ENCODE measurements at places on chromosomes 11 and 22.

GRCh38 chr22:40472051-40472450 lies 101.7 kb downstream of the SGSM3 start:
- DNase-seq, result no peak

GRCh38 chr22:30028731-30029130 lies 51.5 kb upstream of the HORMAD2 start:
- DNase-seq, result no peak

GRCh38 chr11:77403211-77403610 lies 70.7 kb downstream of the PAK1 start:
- DNase-seq, result no peak

DNA sequence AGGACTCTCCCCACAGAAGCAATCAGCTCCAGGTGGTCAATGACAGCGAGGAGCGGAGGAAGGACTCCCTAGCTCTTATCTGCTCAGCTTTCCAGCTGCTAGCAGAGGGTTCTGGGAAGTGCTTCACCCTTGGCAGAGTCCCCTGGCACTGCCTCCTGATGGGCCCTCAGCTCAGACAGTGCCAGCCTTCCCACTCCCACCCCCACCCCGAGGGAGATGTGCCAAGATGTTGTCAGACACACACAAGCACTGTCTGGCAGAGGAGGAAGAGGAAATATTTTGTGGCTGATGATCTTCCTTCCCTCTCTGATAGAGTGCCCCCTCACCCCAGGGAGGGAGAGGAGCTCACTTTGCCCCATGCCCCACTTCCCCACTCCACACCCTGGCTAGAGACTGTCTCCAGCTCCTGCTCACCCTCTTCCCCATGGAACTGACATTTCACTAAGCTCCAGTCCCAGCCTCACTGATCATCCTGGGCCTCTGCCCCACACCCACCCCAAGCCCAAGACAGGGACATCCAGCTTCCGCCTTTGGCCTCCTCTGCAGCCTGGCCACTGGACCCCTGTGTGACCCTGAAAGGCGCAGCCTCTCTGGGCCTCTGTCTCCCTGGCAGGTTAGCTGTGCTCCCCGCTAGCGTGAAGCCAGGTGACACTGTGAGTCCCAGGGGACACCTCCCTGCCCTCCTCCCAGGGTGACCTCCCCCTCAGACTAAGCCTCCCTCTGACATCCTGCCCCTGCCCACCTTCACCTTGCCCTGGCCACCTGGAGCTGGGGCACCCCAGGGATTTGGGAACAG lies 44.5 kb downstream of the SLCO2B1 start:
- DNase-seq, result peak; percentile 93

GRCh38 chr11:125343086-125343717 lies 152.9 kb downstream of the FEZ1 start:
- DNase-seq, result no peak

GRCh38 chr11:113405724-113406478 lies 18.3 kb downstream of the ANKK1 start:
- DNase-seq, result no peak

DNA sequence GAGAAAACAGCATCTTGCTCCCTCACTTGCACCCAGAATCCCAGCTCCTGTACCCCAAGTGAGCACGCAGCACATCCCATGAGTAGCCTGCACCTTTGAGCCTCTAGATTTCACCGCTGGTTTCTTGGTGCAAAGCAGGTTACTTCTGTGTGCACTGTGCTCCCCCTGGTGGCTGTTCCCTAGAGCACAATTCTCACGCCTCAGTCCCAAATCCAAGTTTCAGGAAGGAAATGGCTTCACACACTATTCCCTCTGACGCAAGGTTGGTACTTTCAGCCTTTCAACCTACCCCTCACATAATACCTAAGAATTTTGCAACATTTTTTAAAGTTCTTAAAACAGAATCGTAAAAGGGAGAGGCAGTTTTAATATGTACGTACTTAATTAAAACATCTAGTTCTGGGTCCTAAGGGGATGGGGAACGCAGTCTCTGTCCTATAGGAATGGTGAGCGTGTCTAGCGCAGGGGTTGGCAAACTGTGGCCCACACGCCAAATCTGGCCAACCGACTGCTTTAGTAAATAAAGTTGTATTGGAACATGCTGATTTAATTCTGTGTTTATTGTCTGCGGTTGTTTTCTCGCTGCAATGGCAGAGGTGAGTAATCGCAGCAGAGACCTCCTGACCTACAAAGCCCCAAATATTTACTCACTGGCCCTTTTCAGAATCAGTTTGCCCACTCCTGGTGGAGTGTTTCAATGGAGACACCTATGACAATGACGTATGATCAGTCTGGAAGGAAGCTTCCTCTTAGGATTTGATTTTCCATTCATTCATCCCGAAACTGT lies 27.5 kb downstream of the DHCR7 start:
- DNase-seq, result peak; percentile 66

GRCh38 chr11:123518496-123519054 lies 88.5 kb downstream of the GRAMD1B start:
- no peak for DNase-seq

DNA sequence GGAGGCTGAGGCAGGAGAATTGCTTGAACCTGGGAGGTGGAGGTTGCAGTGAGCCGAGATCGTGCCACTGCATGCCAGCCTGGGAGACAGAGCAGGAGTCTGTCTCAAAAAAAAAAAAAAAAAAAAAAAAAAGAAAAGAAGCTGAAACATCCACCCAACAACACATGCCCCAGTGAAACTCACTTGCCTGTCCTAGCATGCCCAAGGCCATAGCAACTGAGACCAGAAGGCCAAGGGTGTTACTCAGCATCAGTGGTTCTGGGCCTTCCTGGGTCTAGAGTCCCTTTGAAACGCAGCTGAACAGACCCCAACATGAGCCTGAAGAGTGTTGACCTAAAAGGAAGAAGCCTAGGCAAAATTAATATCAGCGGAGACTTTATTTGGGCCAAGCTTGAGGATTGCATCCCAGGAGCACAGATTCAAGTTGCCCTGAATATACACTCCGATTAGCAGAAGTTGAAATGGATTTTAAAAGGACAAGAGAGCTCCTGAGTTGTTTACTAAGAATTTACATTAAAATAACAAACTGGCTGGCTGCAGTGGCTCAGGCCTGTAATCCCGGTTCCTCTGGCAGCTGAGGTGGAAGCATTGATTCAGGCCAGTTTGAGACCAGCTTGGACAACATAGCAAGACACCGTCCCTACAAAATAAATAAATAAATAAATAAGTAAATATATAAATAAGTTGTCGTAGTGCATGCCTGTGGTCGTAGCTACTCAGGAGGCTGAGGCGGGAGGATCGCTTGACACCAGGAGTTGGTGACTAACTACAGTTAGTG lies 7.0 kb downstream of the PRDX5 start:
- DNase-seq, result no peak

DNA sequence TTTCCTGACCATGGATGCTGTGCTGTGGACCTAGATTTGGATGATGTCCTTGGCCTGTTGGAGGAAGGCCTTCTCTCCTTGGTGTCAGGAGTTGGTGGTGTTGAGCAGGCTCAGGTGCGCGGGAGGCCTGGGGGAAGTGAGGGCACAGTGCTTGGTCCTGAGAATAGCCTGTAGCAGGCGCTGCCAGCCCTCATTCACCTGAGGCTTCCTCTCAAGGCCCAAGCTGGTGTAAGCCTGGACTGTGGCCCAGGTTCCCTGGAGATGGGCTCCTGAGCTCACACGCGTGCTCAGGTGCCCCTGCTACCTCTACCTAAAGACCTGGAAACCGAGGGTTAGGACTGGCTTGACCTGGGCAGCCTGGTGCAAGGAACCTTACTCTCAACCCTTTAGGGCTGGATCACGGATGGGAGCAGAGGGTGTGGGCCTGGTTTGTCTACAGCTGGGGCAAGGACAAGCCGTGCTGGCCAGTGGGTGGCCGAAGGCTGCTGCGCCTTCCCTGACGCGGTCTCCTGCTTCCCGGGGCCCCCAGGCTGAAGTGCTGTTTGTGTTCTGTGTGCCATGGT lies 7.8 kb upstream of the GRAMD4 start:
- DNase-seq, result no peak

DNA sequence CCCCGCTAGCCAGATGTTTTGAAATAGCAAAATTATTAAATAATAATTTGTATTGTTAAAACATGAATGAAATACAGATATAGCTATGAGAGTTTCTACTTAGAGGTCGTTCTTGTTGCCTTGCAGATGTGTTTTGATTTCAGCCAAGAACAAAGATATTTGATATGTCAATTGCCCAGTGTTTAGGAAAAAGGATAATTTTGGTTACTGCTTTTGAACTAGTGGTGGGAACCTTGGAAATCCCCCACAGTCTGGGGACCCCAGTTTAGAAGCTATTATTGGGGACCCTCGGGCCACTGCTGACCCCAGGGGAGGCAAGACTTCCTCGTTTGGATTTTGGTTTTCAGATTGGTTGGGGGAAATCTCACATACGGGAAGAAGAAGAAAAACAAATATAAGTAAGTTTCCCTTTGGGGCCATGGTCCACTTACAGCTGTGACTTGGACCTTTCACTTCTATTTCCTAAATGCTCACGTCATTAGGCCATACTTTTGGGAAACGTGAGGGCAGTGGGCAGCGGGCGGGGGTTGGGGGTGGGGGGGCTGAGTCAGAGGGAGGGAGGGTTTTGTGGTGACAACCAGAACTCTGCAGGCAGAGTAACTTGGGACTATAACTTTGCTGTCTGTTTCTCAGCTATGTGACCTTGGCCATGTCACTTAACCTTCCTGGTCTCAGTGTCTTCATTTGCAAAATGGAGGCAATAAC lies 37.0 kb downstream of the LDLRAD3 start:
- no peak for DNase-seq

DNA sequence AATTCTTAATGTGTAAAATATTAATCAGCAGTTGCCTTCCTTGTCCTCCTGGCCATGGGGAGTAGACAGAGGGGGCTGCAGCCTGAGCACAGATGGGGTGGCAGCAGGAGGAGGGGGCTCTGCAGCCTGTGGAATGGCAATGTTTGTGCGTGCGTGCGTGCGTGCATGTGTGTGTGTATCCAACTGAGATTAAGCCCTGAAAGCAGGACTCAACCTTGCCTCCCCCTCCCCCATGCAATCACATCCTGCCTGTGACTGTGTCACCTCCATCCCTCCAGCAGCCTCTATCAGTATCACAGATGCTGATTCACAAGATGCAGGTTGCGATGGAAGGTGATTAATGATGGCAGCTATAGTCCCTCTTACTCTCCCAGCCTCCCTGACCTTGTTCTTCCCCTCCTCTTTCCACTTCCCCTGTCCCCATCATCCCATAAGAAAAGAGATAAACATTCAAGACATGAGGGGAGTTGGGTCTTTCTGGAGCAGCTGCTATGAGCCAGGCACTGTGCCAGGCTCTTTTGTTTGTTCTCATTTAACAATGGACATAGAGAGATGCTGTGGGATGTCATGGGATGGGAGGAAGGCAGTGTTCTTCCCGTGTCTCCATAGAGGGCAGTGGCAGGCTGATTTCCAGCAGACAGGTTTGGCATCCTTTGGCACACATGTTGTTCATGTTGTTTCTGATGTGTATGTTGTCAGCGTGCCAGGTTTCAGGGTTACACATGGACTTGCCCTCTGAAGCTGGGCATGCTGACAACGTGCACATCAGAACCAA lies 43.8 kb upstream of the NECTIN1 start:
- peak; percentile 85 for DNase-seq

- DNase-seq, result peak; percentile 36
Measured at GRCh38 chr22:38733329-38733723, 22.5 kb downstream of the SUN2 start.

GRCh38 chr11:2219318-2220017 lies 47.9 kb upstream of the TH start:
- DNase-seq, result no peak

GRCh38 chr11:37613031-37613430 lies 1015.0 kb upstream of the RAG2 start:
- DNase-seq, result no peak

DNA sequence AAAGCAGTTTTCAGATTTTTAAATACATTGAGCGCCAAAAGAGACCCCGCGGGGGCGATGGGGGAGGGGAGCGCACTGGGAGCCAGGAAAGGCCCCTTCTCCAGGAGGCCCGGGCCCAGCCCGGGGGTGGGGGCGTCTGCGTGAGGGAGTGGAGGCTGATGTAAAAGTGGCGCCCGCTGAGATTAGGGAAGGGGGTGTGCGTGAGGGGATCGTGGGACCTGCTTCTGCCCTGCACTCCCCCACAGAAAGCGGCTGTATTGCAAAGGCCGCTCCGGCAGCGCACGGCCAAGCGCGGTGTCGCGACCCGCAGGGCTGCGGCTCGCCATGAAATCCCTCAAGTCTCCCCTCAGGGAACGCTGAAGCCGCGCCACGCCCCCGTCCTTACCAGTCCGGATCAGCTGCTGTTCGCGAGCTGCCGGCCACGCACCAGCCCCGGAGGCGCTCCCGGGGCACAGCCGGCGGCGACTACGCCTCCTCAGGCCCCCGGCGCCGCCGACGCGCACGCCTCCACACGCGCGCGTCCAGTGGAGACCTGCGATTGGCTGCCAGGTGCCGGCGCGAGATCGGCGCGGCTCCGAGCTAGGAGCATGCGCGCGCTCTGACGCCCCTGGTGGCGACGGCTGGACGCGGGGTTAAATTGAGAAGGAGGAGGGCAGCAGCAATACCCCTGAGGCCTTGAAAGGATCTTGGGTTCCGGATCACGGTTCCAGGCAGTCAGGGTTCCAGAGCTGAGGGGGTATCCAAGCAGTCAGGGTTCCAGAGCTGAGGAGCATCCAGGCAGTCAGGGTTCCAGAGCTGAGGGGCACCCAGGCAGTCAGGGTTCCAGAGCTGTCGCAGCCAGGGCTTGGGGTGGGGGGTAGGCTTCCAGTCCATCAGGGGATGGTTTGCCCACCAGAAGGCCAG lies at the start of gene ZNF280B:
Gene ZNF280B, minus strand, starts transcription at position 469 of the 903 bp plus-strand sequence. CDS start 19,344 bp downstream, outside the sequence.
- DNase-seq, result peak; percentile 61

- peak; percentile 99 for DNase-seq
Measured at GRCh38 chr11:57667736-57668433, at the start of gene ZDHHC5. ZDHHC5 (plus strand) TSS chr11:57668114; CDS start chr11:57673091, 4,977 bp downstream.

DNA sequence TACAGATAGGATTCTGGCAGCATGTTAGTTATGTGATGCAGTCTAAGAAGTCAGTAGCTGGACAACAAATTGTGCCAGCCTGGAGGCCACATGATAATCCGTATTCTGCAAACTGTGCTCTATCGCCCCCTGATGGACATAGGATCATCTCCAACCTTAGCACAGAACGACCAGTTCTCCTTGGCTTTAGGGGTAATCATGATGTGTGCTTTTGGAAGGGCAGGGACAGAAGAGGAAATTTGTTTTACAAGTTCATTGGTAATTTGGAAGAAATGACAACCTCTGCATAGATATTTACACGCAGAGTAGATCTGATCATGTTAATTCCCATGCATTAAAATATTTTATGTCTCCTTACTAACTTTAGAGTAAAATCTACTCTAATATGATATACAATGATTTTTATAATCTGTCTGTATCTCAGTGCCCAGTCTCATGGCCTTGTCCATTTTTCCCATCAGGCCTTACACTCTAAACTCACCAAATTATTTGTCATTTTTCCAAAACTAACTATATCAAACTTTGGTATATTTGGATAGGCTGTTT lies 12.1 kb downstream of the OR10D3 start:
- DNase-seq, result peak; percentile 52

Data from NCI-H1092 (cell line).